ENCODE measurements at places on chromosomes 4 and X. TPM values are rescaled to one million over a fixed set of nuclear protein-coding genes. Genes with fewer than 3 reads are reported as not detected.

- DNase-seq, result no peak
Measured at GRCh38 chr4:88963817-88964216, 93.2 kb downstream of the FAM13A start.

DNA sequence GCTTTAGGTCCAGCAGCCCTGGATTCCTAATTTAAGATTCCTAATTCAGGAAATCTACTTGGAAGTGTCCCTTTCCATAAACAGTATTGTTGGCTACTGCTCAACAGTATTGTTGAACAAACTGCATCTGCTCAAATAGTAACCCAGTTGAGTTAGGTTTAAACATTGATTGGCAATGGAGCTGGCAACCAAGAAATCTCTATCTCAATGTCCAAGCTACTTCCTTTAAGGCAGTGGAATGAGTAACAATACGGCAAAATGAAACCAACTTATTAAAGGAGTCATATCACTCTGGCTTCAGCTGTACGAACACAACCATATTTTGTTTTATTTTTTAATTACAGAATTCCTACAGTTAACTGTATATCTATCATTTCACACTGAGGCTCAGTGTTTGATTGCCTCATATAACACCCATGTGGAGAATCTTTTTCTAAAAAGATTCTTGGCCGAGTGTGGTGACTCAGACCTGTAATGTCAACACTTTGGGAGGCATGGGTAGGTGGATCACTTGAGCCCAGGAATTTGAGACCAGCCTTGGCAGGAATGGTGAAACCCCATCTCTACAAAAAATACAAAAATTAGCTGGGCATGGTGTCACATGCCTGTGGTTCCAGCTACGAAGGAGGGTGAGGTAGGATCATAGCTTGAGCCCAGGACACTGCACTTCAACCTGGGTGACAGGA is 71.7 kb upstream of the IL13RA1 start:
- no peak for DNase-seq

GRCh38 chr4:89363786-89364185 is 56.2 kb upstream of the GPRIN3 start:
- DNase-seq, result no peak

GRCh38 chr4:168908093-168908492 is 102.0 kb downstream of the CBR4 start:
- DNase-seq, result no peak

DNA sequence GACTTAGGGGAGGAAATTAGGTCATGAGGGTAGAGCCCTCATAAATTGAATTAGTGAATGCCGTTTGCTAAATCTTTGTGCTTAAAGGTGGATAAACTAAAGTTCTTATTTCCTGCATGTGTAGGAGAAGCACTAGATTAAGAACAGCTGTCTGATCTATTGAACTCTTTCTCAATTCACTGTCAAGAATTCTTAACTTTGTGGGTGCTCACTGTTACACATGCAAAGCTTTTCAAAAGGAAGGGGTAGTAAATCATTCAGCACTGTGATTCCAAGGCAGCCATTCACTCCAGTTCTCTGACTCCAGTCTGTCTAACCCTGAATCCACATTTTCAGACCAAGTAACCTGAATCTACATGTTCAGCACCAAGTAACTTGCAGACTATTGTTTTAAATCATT is 1520.1 kb downstream of the PCDH18 start:
- no peak for DNase-seq

GRCh38 chr4:162010362-162010761 is 153.4 kb downstream of the FSTL5 start:
- no peak for DNase-seq

- DNase-seq, result no peak
Measured at GRCh38 chrX:63784902-63785707, at the start of gene ARHGEF9. Gene ARHGEF9 (minus strand): TSS chrX:63785214. CDS start chrX:63785145, 69 bp downstream.

DNA sequence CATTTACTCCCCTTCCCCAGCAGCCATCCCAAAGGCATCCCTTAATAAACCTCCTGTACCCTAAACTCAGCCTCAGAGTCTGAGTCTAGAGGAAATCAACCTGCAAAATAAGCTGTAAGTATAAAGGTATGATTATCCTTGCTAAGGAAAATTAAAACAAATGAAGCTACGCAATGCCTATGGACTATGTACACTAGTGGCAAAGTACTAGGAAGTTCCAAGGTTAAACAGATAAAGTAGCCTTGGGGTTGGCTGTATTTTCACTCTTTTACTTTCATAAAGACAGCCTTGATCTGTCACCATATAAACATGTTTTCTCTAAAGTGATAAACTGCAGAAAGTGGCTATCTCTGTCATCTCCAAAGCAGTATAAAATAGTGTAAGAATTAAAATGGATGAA is 35.9 kb downstream of the MAP3K15 start:
- no peak for DNase-seq

- DNase-seq, result no peak
Measured at GRCh38 chr4:125397226-125397625, 82.5 kb downstream of the FAT4 start.

- no peak for DNase-seq
Measured at GRCh38 chr4:123236606-123237005, 160.0 kb upstream of the SPRY1 start.

- DNase-seq, result no peak
Measured at GRCh38 chr4:183950536-183950935, 45.4 kb downstream of the STOX2 start.

- DNase-seq, result no peak
Measured at GRCh38 chr4:11079171-11079570, 349.5 kb downstream of the HS3ST1 start.

DNA sequence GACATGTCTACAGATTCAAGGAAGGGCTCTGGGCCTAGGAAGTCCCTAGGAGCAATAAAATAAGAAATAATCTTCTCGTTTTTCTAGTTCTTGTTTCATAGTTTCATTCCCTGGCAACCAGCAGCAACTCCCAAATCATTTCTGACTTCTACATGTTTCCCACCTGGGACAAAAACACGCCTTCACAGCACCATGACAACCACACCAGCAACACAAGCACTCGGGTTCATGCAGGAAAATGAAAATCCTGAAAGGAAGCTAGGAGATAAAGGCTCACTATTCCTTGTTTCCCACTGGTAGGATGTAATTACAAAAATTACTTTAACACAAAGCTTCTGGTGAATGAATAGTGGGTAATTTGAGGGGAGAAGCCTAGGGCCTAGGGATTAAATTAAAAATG is 158.9 kb downstream of the ADAMTS3 start:
- DNase-seq, result no peak

DNA sequence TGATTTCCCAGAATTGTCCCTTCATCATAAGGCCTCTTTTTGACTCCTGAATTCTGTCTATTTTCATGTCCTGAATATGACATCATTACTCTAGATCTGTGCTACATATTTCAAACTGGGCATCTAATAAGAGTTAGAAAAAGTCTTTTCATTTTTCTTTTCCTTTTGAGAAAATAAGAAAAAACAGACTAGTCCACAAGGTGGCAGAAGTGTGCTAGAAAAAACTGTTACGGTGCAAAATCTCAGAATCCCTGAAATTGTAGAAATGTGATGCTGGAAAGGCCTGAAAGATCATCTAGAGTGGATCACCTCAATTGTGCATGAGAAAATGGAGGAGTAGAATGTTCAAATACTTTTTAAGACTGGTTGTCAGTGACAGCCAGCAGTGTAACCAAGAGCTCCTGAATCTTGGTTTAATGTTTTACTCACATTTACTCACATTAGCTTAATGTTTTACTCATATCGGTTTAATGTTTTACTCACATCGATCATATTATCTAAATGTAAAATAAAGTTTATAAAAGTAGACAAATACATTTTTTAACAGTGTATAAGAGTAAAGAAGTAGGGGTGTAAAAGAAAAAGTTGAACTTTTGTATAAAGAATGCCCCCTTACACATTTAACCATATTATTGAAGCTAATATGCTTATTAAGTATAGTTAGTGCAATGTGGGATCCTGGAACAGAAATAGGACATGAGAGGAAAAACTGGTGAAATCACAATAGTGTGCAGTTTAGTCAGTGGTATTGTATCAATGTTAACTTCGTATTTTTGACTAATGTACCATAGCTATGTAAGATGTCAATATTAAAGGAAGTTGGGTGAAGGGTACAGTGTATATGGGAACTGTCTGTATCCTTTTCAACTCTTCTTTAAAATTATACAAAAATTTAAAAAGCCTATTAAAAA is 15.2 kb downstream of the ASB11 start:
- DNase-seq, result no peak

The PRSS12 gene
- 0.16 TPM for total RNA-seq

The RGN gene
- total RNA-seq, result 4.6 TPM

The FGD1 gene
- 5.0 TPM for total RNA-seq

The TMSB15A gene
- not detected for total RNA-seq
